ENCODE measurements at places on chromosomes 3 and 15. TPM values are rescaled to one million over a fixed set of nuclear protein-coding genes. Genes with fewer than 3 reads are reported as not detected.
A peak's percentile ranks its signal among the peaks of the same experiment; 100 is the strongest.

- DNase-seq = no peak
- H3K4me1 ChIP-seq = no peaks in the 10 kb centered on the region
- H3K36me3 ChIP-seq = no peaks in the 10 kb centered on the region
- peaks cover 49% of the 10 kb centered on the region for H3K27me3 ChIP-seq
- no peak overlapping the region for H3K4me3 ChIP-seq
Observed at GRCh38 chr15:77855871-77856270, 221.6 kb downstream of the TBC1D2B start.

GRCh38 chr3:157769378-157769777 is 266.2 kb upstream of the VEPH1 start:
- no peak overlapping the region for H3K27ac ChIP-seq
- H3K27me3 ChIP-seq = no peaks in the 10 kb centered on the region
- peaks cover 9% of the 10 kb centered on the region for H3K4me1 ChIP-seq
- DNase-seq = no peak
- no peaks in the 10 kb centered on the region for H3K36me3 ChIP-seq

GRCh38 chr3:131756405-131756804 is 253.6 kb upstream of the MRPL3 start:
- no peaks in the 10 kb centered on the region for H3K27me3 ChIP-seq
- no peak overlapping the region for H3K4me3 ChIP-seq
- H3K4me1 ChIP-seq = no peaks in the 10 kb centered on the region
- H3K36me3 ChIP-seq = no peaks in the 10 kb centered on the region
- H3K27ac ChIP-seq = no peak overlapping the region

DNA sequence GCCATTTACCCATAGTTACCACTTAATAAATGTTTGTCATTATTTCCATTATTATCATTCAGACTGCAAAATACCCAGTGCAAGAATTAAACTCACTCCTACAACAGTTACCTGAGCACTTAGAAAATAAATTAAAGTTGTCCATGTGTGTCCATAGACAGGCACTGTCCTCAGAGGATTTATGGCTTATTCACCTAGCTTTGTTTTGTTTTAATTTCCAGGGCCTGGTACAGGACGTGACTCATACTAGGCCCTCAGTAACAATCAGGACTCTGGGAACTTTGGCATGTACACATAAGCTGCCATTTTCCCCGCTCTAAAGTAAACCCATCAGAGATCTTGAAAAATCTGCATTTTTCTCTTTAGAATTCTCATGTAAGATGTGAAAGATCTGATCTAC is 458.5 kb upstream of the ARRDC4 start:
- no peak overlapping the region for H3K4me3 ChIP-seq
- H3K4me1 ChIP-seq = no peaks in the 10 kb centered on the region
- DNase-seq = no peak

DNA sequence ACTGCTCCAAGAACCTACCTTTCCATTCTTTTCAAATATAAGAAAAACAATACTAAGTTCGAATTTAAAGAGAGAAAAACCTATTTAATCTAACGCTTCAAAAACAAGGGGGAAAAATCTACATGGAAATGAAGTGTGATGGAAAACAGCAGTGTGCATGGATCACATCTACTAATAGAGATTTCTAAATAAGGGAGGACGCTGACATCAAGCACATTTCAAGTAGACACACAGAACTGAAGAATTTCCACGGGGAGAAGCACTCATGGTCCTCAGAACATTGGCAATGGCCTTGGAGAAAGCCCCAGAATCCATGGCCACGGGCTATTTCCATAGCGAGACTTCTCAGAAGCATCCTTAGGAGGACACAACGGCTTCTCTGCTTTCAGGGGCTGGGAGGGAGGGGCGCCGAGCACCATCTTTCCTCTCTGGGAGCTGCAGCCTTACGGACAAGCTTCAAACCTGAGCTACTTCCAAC is 1.0 kb downstream of the TASOR start:
- no peaks in the 10 kb centered on the region for H3K27me3 ChIP-seq
- H3K36me3 ChIP-seq = 0 out of 2 replicates have a peak, but pooled peaks cover 6% of the 10 kb centered on the region
- peak overlapping the region; percentile 82 for H3K4me3 ChIP-seq
- DNase-seq = no peak
- peaks cover 28% of the 10 kb centered on the region for H3K4me1 ChIP-seq

DNA sequence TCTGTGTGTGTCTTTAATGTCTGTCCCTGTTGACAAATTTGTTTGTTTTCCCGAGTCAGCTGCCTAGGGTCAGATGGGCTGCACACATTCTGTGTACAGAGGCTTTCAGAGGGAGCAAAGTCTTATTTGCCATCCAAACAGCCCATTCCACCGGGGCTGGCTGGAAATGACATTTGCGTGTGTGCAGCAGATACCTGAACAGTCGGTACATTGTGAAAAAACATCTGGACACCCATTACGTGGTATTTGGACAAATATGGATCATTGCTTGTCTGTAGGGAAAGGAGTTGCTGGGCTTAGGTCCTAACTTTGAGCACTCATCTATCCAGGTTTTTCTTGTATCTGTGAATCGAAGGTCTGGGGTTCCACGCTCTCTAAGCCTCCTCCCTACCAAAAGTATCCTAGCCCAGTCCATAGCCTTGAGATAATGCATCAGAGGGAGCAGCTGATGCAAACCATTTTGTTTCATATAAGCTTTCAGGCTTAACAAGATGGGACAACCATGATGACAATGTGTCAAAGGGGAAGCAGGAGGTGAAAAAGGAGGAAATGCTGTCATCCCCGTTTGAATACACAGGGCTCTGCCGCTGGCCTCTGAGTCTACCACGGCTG is 22.2 kb upstream of the CMTM8 start:
- H3K27me3 ChIP-seq = no peaks in the 10 kb centered on the region
- no peak overlapping the region for H3K4me3 ChIP-seq
- H3K4me1 ChIP-seq = no peaks in the 10 kb centered on the region
- no peak for DNase-seq

DNA sequence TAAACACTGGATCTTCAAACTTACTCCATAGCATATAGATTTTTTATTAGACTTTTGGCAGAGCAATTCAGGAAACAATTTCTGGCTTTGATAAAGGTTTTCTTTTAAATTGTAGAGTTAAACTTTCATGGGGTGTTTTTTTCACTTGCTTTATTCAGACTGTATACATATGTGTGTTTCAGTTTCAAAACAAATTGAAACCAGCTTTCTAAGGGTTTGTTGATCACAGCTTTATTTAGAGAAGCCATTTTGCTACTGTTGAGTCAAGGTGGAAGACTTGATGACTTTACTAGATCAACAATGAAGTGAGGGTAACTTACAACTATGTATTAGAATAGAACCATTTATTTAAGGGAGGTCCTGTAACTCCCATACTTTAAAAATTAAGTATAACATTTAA is 6.2 kb downstream of the UBE2E1 start:
- peaks cover 26% of the 10 kb centered on the region for H3K36me3 ChIP-seq
- no peaks in the 10 kb centered on the region for H3K27me3 ChIP-seq
- H3K4me3 ChIP-seq = peak overlapping the region; percentile 90
- no peak for DNase-seq

- H3K27me3 ChIP-seq = no peaks in the 10 kb centered on the region
- no peak overlapping the region for H3K4me3 ChIP-seq
- H3K36me3 ChIP-seq = no peaks in the 10 kb centered on the region
- no peaks in the 10 kb centered on the region for H3K4me1 ChIP-seq
- H3K27ac ChIP-seq = no peak overlapping the region
- no peak for DNase-seq
Observed at GRCh38 chr3:161879470-161879869, 382.9 kb downstream of the OTOL1 start.

DNA sequence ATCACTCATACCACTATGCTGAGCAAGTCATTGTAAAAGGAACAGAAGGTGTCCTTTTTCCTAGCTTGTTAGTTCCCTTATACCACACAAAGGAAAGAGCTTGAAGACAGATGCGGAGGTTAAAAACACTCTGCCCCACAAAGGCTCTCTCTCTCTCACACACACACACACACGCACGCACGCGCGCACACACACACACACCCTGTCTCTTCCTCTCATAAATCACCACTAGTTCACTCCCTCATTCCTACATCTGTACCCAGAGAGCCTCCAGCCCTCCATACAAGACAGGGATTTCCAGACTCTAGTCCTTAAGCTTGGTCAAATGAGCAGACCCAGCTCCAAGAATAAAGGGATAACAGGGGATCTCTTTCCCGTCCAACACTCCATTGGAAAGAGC is 120.1 kb upstream of the THBS1 start:
- no peak overlapping the region for H3K27ac ChIP-seq
- no peak overlapping the region for H3K4me3 ChIP-seq
- H3K27me3 ChIP-seq = no peaks in the 10 kb centered on the region
- H3K36me3 ChIP-seq = no peaks in the 10 kb centered on the region

GRCh38 chr3:161343540-161343939 is 27.8 kb downstream of the SPTSSB start:
- no peak for DNase-seq
- H3K4me1 ChIP-seq = peaks cover 4% of the 10 kb centered on the region
- H3K27ac ChIP-seq = no peak overlapping the region
- H3K4me3 ChIP-seq = no peak overlapping the region

DNA sequence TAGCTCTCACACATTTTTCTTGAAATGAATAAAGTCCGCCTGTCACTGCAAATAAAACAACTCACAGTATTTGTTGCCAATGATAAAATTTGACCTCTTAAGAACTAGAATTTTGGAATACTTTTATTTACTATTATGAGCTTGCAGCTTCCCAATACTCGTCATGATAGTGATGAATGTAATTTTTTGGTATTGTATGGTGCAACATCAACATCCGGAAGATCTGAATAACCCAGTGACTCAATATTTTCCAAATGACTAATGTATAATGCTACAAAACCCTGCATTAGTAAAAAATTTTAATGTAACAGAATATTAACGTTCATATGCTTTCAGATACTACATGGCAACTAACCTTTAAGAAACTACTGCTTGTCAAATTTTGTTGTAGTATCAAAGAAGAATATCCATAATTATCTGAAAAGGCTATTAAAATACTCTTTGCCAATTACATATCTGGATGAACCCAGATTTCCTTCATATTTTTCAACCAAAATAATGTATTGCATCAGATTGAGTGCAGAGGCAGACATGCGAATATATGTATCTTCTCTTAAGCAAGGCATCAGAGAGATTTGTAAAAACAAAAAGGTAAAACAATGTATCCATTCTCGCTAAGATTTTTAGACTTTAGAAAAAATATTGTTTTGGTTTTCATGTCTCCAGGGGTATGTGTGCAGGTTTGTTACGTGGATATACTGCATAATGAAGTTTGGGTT is 95.3 kb downstream of the IGF2BP2 start:
- peak overlapping the region; percentile 55 for H3K4me3 ChIP-seq
- H3K27ac ChIP-seq = peak overlapping the region; percentile 100
- peak; percentile 96 for DNase-seq
- H3K4me1 ChIP-seq = peaks cover 79% of the 10 kb centered on the region
- H3K36me3 ChIP-seq = peaks cover 16% of the 10 kb centered on the region

DNA sequence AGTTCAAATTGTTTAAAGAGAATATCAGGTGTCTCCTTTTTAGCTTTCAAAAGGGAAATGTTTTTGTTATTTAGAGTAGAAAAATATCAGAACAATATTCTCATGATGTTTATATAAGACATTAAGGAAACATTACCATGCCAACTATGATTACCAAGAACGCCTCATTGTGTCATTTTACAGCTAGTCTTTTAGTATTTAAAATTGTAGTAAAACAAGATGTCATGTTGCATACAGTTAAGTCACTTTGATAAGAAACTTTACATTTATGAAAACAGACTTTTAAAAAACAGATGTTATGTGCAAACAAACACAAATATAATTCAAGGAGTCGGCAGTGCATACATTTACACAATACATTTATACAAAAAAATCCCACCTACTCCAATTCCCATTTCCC is 4.4 kb downstream of the PLSCR4 start:
- no peak overlapping the region for H3K4me3 ChIP-seq
- no peaks in the 10 kb centered on the region for H3K27me3 ChIP-seq
- H3K4me1 ChIP-seq = peaks cover 5% of the 10 kb centered on the region

- H3K4me3 ChIP-seq = peak overlapping the region; percentile 72
- no peaks in the 10 kb centered on the region for H3K36me3 ChIP-seq
- no peaks in the 10 kb centered on the region for H3K27me3 ChIP-seq
- peak; percentile 41 for DNase-seq
- peak overlapping the region; percentile 17 for H3K27ac ChIP-seq
- H3K4me1 ChIP-seq = peaks cover 17% of the 10 kb centered on the region
Observed at GRCh38 chr15:55993804-55994560, 570 bp upstream of the NEDD4 start.

DNA sequence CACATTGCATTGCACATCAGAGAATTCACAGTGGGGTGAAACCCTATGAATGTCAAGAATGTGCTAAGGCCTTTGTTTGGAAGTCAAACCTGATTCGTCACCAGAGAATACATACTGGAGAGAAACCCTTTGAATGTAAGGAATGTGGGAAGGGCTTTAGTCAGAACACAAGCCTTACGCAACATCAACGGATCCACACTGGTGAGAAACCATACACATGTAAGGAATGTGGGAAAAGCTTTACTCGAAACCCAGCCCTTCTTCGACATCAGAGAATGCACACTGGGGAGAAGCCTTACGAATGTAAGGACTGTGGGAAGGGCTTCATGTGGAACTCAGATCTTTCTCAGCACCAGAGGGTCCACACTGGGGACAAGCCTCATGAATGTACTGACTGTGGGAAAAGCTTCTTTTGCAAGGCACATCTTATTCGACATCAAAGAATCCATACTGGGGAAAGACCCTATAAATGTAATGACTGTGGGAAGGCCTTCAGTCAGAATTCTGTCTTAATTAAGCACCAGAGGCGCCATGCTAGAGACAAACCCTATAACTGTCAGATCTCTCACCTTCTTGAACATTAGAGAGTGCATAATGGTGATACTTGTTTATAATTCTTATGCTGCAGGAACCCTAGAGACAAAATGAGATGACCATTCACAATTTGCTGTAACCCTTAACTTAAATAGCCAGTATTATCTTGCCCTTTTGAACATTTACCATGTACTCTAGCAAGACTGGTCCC is 9.0 kb downstream of the ZNF662 start:
- no peaks in the 10 kb centered on the region for H3K4me1 ChIP-seq
- H3K27me3 ChIP-seq = no peaks in the 10 kb centered on the region
- peaks cover 8% of the 10 kb centered on the region for H3K36me3 ChIP-seq
- DNase-seq = peak; percentile 8
- H3K4me3 ChIP-seq = no peak overlapping the region
- no peak overlapping the region for H3K27ac ChIP-seq

GRCh38 chr3:30685267-30685667 is 78.9 kb downstream of the TGFBR2 start:
- no peaks in the 10 kb centered on the region for H3K27me3 ChIP-seq
- H3K4me3 ChIP-seq = no peak overlapping the region
- no peak for DNase-seq
- peaks cover 70% of the 10 kb centered on the region for H3K4me1 ChIP-seq

- peaks cover 25% of the 10 kb centered on the region for H3K4me1 ChIP-seq
- H3K27ac ChIP-seq = no peak overlapping the region
- H3K27me3 ChIP-seq = no peaks in the 10 kb centered on the region
- H3K36me3 ChIP-seq = no peaks in the 10 kb centered on the region
Observed at GRCh38 chr15:80576519-80577090, 118.5 kb upstream of the ABHD17C start.

- peak; percentile 25 for DNase-seq
- peaks cover 3% of the 10 kb centered on the region for H3K4me1 ChIP-seq
- H3K27ac ChIP-seq = no peak overlapping the region
- H3K27me3 ChIP-seq = no peaks in the 10 kb centered on the region
Observed at GRCh38 chr3:117553461-117553860, 843.9 kb downstream of the TUSC7 start.

Gene FEZF2
- not detected for total RNA-seq

Gene EPHB1
- total RNA-seq = 0.92 TPM

Gene LINGO1
- total RNA-seq = not detected

Gene VGLL3
- 1.3 TPM for total RNA-seq

Gene CORO2B
- 0.66 TPM for total RNA-seq

Gene UBR1
- total RNA-seq = 22.6 TPM

Gene ST3GAL6
- total RNA-seq = 7.3 TPM

All from PC-3 (cell line).